Adrenal gland (tissue), 19 donors: ENCODE measurements at places on chromosomes 1 and 21. TPM values are rescaled to one million over a fixed set of nuclear protein-coding genes. Genes with fewer than 3 reads are reported as not detected.

DNA sequence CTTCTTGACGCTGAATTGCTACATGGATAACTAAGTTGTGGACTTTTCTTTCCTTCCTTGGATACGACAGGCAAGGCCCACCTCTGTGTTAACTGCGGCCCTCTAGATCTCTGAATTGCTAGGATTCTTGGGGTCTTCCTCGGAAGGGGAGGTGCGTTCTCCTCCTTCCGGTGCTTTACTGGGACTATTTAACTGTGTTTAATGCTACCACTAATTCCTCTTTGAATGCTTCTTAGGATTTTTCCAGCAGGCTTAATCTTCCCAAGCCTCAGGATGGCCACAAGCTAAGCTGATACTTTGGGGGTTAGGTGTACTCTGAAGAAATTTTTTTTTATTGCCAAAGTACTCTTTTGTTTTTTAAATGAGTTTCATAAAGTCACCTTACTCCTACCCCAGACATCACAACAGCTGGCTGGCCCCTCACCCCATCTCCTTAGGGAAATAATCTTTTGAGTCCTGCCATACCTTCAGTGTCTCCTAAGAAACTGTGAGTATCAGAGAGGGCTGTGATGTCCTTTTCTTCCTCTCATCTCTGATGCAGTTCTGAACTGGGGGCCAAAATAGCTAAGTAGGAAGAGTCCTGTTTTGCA, 21.4 kb downstream of the KIRREL1 start:
- no peaks in the 10 kb centered on the region for H3K36me3 ChIP-seq
- H3K4me3 ChIP-seq = no peak overlapping the region
- H3K27me3 ChIP-seq = no peaks in the 10 kb centered on the region
- DNase-seq = no peak
- peaks cover 76% of the 10 kb centered on the region for H3K4me1 ChIP-seq

GRCh38 chr1:35600593-35600992, 27.5 kb downstream of the TFAP2E start:
- H3K4me1 ChIP-seq = no peaks in the 10 kb centered on the region
- DNase-seq = no peak
- peaks cover 41% of the 10 kb centered on the region for H3K36me3 ChIP-seq

DNA sequence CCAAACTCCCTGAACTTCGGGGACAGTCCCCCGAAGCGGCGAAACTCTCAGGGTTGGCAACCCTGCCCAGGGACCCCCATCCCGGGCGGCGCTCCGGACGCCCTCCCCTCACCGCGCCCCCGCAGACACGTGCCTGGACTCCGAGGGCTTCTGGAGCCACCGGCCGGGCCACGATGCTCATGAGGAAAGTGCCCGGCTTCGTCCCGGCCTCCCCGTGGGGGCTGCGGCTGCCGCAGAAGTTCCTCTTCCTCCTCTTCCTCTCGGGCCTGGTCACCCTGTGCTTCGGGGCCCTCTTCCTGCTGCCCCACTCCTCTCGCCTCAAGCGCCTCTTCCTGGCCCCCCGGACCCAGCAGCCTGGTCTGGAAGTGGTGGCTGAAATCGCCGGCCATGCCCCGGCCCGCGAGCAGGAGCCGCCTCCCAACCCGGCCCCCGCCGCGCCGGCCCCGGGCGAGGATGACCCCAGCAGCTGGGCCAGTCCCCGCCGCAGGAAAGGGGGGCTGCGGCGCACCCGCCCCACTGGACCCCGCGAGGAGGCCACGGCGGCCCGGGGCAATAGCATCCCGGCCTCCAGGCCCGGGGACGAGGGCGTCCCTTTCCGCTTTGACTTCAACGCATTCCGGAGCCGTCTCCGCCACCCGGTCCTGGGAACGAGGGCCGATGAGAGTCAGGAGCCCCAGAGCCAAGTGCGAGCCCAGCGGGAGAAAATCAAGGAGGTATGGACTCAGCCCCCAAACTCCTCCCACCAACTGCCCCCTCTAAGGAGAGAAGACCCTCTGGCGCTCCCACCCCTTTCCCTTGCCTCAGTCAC, 1.2 kb downstream of the MAN1C1 start:
- peaks cover 45% of the 10 kb centered on the region for H3K4me1 ChIP-seq
- DNase-seq = peak; percentile 38
- no peaks in the 10 kb centered on the region for H3K36me3 ChIP-seq
- peak overlapping the region; percentile 99 for H3K4me3 ChIP-seq

DNA sequence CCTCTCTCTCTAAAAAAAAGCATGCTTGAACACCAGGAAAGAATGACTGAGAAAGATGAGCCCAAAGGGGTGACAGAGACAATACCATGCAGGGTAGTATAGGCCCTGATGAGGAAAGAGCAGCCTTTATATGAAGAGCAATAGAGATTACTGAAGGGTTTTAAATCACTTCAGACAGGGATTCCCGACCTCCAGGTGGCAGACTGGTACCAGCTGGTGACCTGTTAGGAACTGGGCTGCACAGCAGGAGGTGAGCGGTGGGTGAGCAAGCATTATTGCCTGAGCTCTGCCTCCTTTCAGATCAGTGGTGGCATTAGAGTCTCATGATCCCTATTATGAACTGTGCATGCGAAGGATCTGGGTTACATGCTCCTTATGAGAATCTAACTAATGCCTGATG, 30.8 kb upstream of the GTF2B start:
- H3K4me1 ChIP-seq = no peaks in the 10 kb centered on the region
- H3K27ac ChIP-seq = no peak overlapping the region
- no peak for DNase-seq
- H3K4me3 ChIP-seq = no peak overlapping the region
- no peaks in the 10 kb centered on the region for H3K36me3 ChIP-seq

DNA sequence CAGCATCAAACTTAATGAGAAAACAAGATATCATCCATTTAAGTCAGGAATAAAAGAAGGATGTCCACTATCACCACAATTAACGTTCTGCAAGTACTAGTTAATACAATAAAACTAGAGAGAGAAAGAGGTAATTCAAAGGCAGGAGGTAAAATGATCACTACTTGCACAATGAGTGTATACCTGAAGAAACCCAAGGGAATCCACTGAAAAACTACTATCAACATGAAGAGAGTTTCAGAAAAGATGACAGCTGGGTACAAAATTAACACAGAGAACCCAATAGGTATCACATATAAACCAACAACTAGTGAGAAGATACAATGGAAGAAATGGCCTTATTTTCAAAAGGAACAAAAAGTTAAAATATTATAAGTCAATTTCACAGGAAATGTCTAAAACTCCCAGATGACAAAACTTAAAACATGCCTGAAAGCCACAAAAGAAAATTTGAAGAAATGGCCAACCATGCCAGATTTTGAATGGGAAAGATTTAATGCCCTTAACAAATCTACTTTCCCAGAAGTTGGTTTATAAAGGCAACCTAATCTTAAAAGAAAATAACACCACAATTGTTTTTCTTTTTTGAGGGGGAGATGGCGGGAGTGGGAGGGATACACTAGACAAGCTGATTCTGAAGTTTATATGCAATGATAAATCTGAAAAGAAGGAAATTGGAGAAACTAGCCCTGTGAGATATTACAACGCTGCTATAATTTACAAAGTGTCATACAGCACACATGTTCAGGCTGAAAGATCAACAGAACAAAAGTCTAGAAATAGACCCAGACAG, 17.8 kb downstream of the VPS26C start:
- H3K27ac ChIP-seq = no peak overlapping the region
- no peaks in the 10 kb centered on the region for H3K27me3 ChIP-seq
- DNase-seq = no peak

- H3K4me3 ChIP-seq = no peak overlapping the region
- H3K36me3 ChIP-seq = peaks cover 4% of the 10 kb centered on the region
- no peaks in the 10 kb centered on the region for H3K27me3 ChIP-seq
Measured at GRCh38 chr1:198295971-198296370, 139.2 kb downstream of the NEK7 start.

DNA sequence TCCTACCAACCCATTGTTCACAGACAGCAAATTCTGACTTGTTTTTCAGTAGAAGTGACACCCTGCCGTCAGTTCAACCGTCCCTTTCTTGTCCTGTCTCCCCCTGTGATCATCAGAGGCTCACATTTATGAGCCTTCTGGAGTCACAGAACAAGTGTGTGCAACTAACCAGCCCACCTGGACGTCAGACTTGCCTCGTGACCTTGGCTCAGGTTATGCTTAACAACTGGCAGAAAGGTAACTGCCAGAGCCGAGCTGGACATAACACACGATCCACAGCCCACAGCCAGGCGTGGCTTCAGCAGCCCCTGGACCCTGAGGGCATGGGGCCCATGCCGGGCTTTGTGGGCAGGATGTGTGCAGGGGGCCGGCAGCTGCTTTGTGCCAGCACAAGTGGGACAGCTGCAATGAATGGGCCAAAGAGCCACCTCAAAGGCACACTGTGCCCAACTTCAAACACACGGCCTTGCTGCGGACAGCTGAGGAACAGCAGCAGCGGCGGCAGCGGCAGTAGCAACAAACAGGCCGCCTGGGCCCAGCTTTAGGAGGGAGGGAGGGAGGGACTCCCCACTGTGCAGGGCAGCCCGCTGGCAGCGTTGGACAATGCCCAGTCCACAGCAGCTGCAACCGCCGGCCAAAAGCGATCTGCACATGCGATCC, 103.9 kb downstream of the ZBTB18 start:
- no peak overlapping the region for H3K4me3 ChIP-seq
- no peak overlapping the region for H3K27ac ChIP-seq
- no peaks in the 10 kb centered on the region for H3K27me3 ChIP-seq
- H3K4me1 ChIP-seq = no peaks in the 10 kb centered on the region
- DNase-seq = no peak

GRCh38 chr1:235004840-235005391, 123.7 kb downstream of the TOMM20 start:
- H3K4me1 ChIP-seq = no peaks in the 10 kb centered on the region
- no peaks in the 10 kb centered on the region for H3K36me3 ChIP-seq
- H3K27me3 ChIP-seq = no peaks in the 10 kb centered on the region
- H3K4me3 ChIP-seq = no peak overlapping the region
- DNase-seq = no peak
- no peak overlapping the region for H3K27ac ChIP-seq

COL16A1 gene
- polyA plus RNA-seq = 6.1 TPM

SPRR5 gene
- not detected for polyA plus RNA-seq

PLPPR4 gene
- polyA plus RNA-seq = 1.3 TPM

FNDC10 gene
- 2.0 TPM for polyA plus RNA-seq

TSSK3 gene
- 0.84 TPM for polyA plus RNA-seq

FCRL6 gene
- polyA plus RNA-seq = 0.24 TPM

NTNG1 gene
- 2.8 TPM for polyA plus RNA-seq

ERG gene
- 5.1 TPM for polyA plus RNA-seq

PLA2G2C gene
- 0.08 TPM for polyA plus RNA-seq

OR2L8 gene
- polyA plus RNA-seq = not detected
